ENCODE measurements at places on chromosomes 7 and 10.

GRCh38 chr10:16689227-16689626, 128.0 kb downstream of the RSU1 start:
- DNase-seq: no peak

DNA sequence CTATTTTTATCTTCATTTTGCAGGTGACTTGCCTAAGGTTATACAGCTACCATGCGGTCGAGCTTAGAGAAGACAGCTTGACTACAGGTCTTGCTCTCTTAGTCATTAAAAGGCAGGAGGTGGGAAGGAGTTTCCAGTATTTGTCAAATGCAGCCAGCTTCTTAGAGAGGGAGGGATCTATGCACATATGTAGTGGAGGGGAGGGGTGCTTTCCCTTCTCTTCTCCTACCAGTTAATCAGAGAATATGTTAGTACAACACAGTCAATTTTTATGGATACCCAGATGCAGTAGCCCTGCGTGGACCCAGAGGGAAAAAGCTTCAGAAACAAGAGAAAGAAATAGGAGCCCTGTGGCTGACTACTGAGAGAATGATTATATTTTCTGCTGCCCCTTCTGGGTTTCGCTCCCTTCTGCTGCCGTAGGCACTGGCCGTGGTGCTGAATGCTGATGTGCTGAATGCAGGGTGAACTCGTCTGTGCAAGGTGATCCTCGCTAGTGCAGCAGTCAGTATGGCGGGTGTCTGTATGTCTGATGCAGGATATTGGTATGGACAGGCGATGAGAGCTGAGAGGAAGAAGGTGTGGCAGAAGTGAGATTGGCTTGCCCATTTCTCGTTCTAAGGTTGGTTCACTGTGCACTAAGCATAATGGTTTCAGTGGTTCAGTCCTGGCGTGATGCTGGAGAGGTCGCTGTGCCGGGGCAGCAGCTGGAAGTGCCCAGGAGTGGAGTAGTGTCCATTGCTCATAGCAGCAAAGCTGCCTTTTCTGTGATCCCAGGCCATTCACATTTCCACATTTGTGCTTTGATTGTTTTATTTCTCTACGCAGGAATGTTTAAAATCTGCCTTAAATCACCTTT, 189.2 kb upstream of the PODXL start:
- peak; percentile 87 for DNase-seq

GRCh38 chr7:94392393-94392786, 2.3 kb upstream of the COL1A2 start:
- DNase-seq: no peak

DNA sequence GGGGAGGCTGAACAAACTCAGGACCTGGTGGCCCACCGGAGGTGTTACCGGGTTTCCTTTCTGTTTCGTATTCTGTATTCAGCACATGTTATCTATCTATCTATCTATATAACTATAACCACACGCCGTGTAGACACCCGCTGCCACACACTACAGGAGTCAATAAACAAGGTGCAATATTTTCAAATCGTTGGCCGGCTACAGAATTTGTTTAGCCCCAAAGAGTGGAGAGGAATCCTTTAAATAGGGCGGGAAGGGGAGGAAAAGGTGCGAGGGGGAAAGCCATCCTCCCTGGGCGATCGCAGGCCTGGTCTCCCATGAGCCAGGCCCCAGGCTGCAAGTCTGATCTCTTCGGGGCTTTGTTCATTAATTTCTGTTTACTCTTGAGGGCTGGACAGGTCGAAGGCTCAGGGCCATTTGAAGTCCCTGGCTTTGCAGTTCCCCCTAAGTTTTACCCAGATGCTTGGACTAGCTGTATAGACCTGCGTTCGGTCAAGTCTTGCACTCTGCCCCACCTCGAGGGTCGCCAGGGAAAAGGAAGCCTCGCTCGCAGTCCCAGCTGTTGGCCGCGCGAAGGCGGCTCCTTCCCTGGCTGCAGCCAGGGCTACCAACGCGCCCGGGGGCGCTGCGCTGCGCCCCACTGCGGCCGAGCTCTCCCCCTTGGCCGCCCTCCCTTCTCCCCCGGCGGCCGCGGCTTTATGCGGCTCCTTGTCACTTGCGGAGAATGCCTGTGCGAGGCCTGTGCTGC, 3.8 kb downstream of the NKX2-3 start:
- peak; percentile 72 for DNase-seq

DNA sequence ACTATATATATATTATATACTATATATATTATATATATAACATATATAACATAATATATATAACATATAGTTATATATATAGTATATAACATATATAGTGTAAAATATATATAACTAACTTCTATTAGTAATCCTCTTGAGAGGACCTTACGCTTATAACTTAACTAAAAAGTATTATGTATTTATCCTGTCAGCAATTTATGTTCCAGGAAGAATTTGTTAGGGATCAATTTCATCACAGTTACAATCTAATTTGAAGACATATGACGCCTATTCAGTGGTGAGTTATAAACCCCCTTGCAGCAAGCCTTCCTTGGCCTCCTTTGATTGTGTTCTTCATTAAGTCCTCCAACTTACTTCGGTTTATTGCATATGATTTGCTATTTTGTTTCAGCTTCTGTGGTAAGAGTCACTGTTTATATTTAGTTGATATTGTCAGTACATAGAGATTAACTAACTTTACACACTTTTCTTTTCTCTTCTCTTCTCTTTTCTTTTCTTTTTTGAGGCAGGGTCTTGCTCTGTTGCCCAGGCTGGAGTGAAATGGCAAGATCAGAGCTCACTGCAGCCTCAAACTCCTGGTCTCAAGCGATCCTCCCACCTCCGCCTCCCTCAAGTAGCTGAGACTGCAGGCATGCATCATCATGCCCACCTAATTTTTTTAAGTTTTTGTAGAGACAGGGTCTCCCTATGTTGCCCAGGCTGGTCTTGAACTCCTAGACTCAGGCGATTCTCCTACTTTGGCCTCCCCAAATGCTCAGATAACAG, 59.7 kb downstream of the ANKRD61 start:
- no peak for DNase-seq

DNA sequence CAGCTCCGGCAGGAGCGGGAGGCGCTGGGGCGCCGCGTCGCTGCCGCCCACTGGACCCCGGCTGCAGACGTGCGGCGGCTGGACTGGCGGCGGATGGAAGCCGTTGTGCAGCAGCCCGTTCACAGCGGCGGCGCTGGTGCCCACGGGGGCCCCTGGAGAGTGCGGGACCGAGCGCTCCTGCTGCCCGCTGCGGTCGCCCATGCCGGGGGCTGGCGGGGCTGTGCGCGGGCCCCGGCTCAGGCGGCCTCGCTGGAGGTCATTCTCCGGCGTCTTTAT, 413 bp downstream of the PANK1 start:
- no peak for DNase-seq

DNA sequence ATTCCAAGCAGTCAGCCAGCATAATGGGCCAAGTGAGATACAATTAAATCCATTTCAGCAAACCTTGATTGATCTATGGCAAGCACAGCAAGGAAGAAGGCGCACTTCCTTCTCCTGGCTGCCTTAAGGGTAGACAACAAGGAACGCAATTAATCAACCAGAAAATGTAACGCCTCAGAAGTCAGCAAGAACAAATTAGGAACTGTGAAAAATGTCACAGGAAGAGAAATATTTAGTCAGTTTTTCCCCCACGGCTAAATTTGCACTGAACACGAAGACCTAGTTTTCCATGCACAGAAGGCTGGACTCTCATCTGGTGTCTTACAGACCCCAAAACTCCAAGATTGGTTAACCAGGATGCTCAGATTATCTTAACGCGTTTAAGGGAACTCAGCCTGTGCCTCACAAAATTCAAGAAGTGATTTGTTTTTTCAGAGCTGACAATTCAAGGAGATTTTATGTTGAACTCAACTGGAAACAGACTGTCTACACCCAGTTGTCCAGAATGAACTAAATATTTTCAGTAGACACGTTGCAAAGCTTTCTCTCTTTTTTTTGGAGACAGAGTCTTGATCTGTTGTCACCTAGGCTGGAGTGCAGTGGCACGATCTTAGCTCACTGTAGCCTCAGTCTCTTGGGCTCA, 14.2 kb downstream of the SNX8 start:
- no peak for DNase-seq

DNA sequence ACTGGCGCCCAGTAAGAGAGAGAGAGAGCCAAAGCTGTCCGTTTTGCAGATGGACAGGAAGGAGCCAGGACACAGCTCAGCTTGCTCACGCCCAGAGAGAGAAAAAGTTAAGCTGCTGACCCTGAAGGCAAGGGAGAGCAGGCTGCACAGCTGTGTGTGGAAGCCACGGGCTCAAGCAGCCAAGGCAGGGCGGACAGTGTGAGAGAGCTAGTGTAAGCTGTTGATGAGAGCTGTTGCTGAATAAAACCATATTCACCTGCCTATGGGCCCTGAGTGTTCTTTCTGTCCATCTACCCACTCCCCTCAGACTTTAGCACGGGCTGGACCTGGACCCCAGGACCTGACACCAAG, 5.4 kb downstream of the INMT start:
- no peak for DNase-seq

- no peak for DNase-seq
Observed at GRCh38 chr10:114856544-114857287, 35.1 kb downstream of the FHIP2A start.

All from GM23338 (cell line).